SW 1271 (cell line): ENCODE measurements at places on chromosomes 12 and 14.

DNA sequence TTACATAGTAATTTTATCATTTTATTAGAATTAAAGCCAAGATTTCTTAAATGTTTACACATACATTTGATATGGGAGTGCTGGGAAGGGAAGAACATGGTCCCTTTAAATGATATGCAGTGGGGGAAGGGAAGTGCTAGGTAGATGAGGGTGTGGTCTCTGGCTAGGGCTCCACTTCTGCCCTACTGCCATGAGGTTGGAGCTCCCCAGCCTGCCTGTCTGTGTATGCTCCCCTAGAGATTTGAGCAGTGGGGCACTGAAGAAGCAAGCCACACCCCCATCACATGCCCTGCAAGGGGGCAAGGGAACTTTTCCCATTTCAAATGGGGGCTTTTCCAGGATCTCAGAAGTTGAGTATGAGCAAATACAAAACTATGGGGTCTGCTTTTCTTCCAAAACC is 25.5 kb downstream of the CLECL1 start:
- DNase-seq = no peak

DNA sequence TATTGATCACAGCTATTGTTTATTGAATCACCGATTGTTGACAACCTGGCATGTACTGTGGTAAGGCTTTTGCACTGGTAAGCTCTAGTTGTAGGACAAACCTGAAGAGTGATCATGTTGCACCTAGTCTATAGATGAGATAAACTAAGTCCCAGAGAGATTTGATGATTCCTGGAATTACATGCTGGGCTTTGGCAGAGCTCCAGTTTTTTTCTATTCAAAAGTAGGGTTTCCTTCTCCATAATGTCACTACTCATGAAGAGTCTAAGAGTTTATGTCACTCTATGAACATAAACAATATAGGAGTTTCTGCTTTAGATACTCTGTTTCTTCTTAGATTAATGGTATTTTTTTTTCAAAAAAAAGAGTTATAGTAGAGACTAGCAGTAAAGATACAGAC is 72.0 kb downstream of the BMP4 start:
- no peak for DNase-seq

DNA sequence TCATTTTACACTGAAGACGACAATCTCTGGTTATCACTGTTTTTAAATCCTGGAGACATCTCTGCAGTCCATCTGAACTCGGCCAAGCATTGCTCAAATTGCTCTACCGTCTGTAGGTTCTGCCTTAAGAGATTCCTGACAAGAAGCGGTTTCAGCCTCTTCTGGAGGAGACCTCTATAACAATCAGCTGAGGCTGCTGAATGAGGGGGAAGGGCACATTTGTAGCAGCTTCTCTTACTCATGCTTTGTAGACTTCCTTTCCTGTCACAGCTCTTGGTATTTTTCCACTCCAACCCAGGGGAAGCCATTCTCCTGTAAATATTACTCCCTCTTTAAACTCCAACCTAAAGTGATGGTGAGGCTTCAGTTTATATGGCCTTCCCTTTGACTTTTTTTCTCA is 3.0 kb downstream of the ARG2 start:
- peak; percentile 90 for DNase-seq

DNA sequence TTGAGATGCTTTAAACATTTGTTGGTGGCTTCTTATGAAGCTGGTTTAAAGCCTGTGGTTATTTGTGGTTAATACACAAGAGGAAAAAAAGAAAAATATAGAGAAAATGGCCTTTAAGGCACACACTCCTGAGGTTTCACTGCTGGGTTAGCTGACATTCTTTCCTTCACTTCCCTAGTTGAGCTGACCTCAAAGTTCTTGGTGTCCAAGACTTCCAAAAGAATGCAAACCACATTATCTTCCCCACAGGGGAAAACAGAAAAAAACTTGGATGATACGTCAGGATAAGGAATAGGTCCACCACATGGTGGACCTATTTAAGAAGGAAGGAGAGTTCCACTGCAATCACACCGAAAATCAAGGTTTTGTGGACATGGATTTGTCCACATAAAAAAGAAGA is 94.3 kb downstream of the SLC25A21 start:
- DNase-seq = no peak

- DNase-seq = no peak
Observed at GRCh38 chr12:57001448-57001906, 4.9 kb downstream of the ZBTB39 start.

GRCh38 chr14:92105893-92106142 is 564 bp downstream of the ATXN3 start:
- peak; percentile 78 for DNase-seq

- DNase-seq = no peak
Observed at GRCh38 chr12:8157484-8158198, 826 bp downstream of the ZNF705A start.

DNA sequence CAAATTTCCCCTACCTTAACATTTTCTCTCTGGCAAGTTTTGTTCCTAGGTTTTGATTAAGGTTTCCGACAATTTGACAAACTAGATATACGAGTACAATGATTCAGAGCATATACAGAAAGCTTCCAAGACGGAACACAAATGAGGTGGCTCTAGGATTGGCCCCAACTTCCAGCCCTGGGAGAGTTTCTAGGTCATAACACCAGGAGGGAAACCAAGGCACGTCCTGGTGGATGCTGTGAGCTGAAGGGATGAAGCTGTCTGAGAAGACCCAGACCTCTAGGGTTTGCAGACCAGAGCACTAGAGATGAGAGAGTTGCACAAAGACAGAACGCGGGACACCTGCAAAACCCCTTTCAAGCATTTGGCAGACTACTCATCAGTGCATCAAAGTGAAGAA is 51.5 kb upstream of the CAND1 start:
- DNase-seq = no peak

- no peak for DNase-seq
Observed at GRCh38 chr12:26830363-26830762, 2.6 kb downstream of the ITPR2 start.

GRCh38 chr12:12138203-12139154 is 67.7 kb downstream of the BCL2L14 start:
- DNase-seq = no peak
